ENCODE measurements at places on chromosomes 12 and 14.

DNA sequence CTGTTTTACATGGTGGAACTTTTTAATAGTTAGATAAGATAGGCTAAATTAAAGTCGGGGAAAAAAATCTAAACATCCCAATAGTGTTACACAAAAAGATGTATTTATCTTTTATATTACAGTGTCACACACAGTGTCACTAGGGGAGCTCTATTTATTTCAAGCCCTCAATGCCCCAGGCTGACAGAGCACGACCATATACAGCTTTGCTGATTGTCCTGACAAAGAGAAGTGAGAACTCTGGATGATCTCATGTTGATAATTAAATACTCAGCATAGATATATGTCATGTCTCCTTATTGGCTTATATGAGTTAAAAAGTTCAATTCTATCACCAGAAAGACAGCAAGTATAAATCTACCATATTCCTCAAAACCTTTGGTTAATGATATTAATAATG lies 594.3 kb downstream of the LRFN5 start:
- DNase-seq = no peak

DNA sequence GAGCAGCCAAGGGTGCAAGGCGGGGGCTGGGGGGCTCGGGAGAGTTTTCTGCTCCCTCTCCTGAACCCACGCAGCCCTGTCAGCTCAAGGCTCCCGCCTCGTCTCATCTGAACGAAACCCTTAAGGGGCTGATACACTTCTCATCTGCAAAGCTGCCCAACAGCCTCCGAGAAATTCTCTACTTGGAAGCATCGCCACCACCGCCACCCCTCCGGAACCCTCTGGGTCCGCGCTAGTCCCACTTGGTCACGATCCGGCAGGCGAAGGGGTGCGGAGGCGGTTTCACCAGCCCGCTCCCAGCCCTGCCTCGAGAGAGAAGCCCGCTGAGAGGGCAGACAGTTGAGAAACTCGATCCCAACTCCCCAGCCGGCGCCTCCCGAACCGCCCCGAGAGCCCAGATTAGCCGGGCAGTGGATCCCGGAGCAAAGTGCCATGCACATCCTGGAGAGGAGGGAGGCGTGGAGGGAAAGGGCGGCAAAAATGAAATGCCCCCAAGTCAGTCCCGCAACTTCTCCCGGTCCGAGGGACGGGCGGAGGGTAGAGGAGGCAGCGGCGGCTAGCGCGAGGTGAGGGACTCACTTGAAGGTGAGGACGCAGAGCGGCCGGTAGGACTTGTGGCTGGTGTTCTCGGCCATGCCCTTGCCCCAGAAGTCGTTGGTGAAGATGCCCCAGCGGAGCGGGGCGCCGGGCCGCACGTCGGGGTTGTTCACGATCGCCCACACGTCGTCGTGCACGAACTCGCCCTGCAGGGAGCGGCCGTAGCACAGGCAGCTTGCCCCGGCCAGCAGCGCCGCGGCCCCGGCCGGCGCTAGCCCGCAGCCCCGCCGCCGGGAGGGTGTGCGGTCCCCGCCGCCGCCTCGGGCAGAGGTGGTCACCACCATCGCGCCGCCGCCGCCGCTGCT lies 620 bp downstream of the TMTC1 start:
- peak; percentile 1 for DNase-seq

GRCh38 chr12:9669534-9669933 lies at the start of gene CLEC2D:
Gene CLEC2D, plus strand, starts transcription at chr12:9669713. Its CDS starts 22 bp downstream, at chr12:9669735.
- no peak for DNase-seq

GRCh38 chr12:111110556-111110955 lies 190.2 kb upstream of the MYL2 start:
- DNase-seq = no peak

GRCh38 chr14:21087294-21088091 lies 11.0 kb downstream of the ZNF219 start:
- peak; percentile 91 for DNase-seq

DNA sequence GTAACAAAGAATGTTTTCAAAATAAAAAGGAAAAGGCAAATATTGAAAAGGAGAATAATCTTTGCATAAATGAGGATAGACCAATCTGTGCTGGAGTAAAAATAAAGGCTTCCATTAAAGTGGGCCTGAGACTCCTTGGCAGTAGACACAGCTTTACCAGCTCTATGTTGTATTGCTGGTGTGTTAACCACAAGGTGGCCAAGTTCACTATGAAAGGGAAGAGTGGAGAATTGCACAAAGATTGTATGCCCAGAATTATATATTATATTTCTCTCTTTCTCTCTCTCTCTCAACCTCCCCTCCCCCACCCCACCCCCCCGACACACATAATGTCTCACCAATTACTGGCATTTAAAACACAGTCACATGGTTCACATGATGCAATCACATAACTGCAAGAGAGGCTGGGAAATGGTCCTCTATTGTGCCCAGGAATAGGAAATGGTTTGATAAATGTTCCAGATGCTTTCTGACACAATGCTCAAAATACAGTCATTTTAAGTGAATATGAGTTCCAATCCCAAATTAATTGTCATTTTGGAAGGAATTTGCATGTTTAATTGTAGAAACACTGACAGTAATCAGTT lies 222.6 kb upstream of the SYT1 start:
- peak; percentile 10 for DNase-seq

DNA sequence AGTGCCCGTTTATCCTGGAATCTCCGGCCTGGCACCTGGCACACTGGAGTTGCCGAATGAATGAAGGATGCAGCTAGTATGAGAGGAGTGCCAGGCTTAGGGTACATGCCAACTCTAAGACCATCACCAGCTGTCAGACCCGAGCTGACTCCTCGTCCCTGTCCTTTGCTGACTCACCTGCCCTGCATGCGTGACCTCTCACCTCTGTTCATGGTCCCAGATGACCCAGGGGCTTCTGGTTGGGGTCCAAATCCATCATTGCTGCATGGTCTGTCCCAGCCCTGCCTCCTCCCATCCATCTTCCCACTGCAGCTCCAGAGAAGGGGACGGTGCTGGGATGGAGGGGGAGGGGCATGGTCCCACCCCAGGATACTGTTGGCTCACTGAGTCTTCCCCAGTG lies 9.9 kb upstream of the FAM222A start:
- DNase-seq = no peak

DNA sequence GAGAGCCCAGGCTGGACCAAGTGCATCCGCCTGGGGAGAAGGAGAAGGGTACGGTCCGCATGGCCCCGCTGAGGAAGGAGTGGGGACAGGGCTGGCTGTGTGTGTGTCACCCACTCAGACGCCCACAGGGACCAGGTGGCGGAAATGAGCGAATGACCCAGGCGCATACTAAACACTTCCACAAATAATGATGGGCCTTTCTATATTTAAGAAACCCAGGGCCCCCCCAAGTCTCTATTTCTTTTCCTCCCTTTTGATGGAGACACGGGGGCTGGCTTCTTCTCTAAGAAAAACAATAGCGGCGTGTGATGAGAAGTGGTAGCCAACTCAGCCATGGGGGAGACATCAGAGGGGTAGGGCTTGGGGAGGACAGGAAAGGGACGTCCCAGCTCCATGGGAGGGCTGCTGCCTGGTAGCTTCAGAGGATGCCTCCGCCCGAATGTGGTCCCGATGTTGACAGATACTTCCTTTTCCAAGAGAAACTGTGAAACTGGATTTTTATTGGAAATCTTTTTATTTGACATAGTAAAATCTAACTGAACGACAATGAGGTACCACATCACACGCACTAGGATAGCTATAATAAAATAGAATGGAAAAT lies 6.3 kb upstream of the MAP1LC3B2 start:
- DNase-seq = no peak

DNA sequence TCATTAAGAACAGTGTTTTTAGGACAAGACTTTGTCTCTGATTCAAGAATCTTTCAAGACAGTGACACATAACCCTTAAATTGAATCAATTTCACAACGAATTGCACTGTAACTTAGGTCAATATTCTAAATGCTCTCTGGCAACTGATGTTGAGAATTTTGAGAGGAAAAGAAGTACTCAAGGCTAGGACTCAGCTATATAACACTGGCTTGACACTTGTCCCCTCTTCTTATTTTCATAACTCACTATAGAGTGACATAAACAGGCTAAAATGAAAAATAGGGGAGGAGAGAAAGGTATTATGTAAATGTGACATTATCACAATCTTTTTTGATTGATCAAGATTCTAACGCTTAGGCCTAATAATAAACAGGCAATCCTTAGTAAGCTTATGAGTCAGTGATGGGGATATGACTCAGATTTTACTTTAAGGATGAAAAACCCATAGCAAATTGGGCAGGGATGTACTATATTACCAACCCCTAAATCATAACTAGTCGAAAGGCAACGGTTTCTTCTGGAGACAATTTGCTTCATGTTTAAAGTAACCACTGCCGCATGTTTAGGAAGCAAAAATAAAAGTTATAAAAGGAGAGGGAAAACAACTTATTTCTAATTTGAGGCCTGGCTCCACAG lies 10.9 kb downstream of the BTG1 start:
- peak; percentile 81 for DNase-seq

DNA sequence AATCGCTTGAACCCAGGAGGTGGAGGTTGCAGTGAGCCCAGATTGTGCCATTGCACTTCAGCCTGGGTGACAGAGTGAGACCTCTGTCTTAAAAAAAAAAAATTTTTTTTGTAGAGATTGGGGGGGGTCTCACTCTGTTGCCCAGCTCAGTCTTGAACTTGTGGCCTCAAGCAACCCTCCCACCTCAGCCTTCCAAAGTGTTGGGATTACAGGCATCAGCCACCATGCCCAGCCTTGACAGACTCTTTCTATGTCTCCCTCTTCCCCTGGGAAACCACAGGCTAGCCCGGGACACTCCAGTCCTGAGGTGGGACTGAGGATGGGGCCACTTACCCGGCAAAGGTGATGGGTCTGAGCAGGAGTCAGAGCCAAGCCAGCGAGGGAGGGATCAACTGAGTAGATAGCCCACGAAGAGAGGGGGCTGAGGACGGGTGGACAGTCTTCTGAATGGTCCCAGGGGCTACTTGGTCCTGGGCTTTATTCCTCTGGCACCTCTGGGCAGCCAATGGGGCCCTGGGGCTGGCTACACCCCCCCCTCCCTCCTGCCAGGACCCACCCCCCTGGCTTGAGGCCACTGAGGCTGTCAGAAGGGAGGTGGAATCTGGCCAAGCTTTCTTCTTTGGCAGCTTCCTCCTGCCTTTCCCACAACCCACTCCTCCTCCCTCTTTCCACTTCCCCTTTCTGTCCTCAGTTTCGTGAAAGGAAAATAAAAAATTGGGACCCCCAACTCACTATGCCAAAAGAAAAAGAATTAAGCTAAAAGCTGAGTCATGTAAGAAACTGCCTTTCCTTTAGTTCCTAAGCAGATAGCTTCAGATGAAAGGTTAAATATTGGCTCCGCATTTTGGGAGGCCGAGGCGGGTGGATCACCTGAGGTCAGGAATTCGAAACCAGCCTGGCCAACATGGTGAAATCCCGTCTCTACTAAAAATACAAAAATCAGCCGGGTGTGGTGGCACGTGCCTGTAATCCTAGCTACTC lies at the start of gene SDS:
SDS (minus strand) TSS at position 453 of the 981 bp plus-strand sequence. CDS start 4,179 bp downstream, outside the sequence.
- DNase-seq = peak; percentile 19

DNA sequence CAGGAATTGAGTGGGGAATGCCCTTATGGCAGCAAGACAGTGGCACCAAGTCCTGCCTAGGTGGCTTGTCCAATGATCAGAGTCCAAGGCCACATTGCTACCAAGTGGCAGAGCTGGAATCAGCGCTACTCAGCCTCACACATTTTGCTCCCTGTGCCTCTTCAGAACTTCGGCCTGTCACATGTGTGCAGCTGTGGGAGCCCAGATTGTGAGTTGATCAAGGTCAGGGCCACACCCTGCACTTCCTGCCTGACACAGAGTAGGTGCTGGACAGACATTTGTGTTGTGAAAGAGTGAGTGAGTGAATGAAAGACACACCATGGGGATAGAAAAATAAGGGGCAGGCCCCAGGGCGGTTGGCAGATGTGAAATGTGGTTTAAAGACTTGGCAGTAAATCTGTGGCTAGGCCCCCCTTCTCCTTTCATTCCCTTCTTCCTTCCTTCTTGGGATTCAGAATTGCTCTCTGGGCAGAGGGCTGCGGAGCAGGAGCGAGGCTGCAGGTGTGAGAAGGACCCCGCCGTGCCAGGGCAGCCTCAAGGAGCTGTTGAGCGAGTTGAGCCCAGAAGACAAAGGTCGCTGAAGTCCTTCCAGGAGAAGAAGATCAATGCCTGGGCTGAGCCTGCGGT lies 83.5 kb downstream of the SLC25A47 start:
- DNase-seq = peak; percentile 40

DNA sequence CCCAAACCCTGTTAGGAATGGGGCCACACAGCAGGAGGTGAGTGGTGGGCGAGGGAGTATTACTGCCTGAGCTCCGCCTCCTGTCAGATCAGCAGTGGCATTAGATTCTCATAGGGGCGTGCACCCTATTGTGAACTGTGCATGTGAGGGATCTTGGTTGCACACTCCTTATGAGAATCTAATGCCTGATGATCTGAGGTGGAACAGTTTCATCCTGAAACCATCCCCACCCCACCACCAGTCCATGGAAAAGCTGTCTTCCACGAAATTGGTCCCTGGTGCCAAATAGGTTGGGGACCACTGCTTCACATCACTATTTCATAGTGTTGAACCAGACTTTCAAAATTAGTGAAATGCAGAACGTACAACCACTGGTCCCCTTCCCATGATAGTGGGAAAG lies 57.9 kb upstream of the BICD1 start:
- DNase-seq = no peak
